ENCODE measurements at places on chromosomes 4 and X.
A peak's percentile ranks its signal among the peaks of the same experiment; 100 is the strongest.

- H3K4me3 ChIP-seq, result no peak overlapping the region
- no peaks in the 10 kb centered on the region for H3K27me3 ChIP-seq
- no peak for DNase-seq
- H3K4me1 ChIP-seq, result peaks cover 32% of the 10 kb centered on the region
- H3K27ac ChIP-seq, result no peak overlapping the region
Observed at GRCh38 chr4:16196482-16197393, 29.5 kb downstream of the TAPT1 start.

DNA sequence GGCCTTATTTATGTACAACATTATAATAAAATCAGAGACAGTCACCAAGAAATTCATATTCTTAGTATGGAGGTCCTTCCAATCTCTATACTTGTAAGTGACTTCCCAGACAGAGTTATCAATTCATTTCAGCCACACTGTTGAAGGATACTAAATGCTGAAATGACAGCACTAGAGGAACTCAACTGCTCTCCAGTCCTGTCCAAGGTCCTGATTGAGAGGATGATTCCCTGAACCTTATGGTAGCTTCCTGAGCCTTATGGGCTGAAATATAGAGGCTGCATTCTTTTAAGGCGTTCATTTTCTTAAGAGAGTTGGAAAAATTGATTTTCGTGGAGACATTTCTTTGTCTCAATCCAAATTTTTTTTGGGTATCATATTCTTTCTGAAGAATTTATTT, 205.9 kb downstream of the TLL1 start:
- H3K4me3 ChIP-seq, result no peak overlapping the region
- no peaks in the 10 kb centered on the region for H3K27me3 ChIP-seq
- no peak overlapping the region for H3K27ac ChIP-seq
- no peaks in the 10 kb centered on the region for H3K36me3 ChIP-seq
- no peak for DNase-seq

DNA sequence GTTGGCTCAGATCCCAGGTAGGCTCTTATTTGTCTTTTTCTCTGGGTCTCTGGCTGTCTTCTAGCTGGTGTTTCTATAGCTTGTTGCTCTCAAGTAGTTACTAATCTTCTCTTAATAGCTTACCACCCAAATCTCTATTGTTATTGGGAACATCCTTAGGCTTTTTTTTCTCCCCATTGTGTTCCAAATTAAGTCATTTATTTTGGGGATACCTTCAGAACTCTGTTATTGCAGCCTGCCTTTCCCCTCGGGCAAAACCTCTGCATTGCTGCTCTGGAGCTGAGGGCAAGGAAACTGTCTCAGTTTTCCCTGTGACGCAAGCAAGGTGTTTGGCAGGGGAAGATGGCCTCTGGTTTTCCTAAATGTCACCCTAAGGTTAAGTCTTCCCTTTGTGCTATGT, 338.1 kb upstream of the ZCCHC13 start:
- peaks cover under 1% of the 10 kb centered on the region for H3K36me3 ChIP-seq
- H3K27me3 ChIP-seq, result no peaks in the 10 kb centered on the region
- no peak for DNase-seq
- H3K27ac ChIP-seq, result no peak overlapping the region

DNA sequence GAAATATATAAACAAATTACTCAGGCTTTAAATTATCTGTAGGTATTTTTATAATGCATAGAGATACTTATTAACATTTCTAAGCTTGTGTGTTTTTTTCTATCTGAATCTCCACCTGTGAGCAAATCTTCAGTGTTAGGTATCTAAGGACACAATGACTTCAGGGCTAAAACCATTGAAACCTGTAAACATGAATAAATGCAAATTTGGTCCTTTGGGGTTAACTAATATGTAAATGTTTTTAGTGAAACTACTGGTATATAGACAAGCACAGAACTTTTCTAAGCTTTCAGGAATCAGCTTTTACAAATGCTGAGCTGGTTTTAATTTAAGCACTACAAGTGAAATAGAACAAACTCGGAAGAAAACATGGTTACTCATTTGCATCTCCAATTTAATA, 147.9 kb downstream of the FBXO8 start:
- no peak overlapping the region for H3K4me3 ChIP-seq
- peaks cover 4% of the 10 kb centered on the region for H3K27me3 ChIP-seq
- no peaks in the 10 kb centered on the region for H3K4me1 ChIP-seq
- no peaks in the 10 kb centered on the region for H3K36me3 ChIP-seq

DNA sequence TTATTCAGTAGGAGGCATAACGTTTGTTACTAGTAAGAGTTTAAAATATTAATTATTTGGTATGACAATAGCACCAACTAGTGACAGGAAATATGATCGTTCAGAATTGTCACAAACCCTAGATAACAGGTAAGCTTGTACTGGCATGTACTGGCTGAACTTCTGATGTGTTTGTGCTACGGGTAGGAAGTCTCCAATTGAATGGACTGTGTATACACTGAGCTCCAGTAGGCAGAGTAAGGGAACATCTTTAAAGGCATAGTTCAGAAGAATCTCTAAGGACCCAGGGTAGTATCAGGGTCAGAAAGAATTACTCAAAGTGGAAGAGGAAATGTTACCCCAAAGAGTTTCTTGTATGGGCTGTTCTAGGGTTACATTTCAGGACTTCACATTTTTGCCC, 230.4 kb downstream of the EDA2R start:
- H3K27ac ChIP-seq, result no peak overlapping the region
- H3K4me1 ChIP-seq, result no peaks in the 10 kb centered on the region
- no peak overlapping the region for H3K4me3 ChIP-seq

DNA sequence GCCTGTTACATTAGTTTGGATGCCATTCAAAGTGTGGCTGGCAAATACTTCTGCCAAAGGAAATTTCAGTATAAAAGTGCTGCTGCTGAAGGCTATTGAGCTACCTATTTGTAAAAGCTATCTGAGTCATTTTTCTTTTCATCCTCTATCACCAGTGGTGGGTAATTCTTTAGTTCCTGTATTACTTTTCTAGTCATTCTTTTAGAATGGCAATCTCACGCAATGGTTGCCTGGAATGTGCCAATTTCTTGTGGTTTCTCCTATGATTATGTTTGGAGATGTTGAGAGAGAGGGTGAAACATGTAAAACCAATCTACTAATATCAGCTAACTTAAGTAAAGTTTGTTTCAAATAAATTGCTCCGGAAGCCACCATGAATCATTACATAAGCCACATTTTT, 685.0 kb downstream of the RAPGEF2 start:
- H3K27ac ChIP-seq, result no peak overlapping the region
- no peaks in the 10 kb centered on the region for H3K36me3 ChIP-seq
- H3K27me3 ChIP-seq, result peaks cover 3% of the 10 kb centered on the region
- no peak for DNase-seq

GRCh38 chrX:9789555-9789954, 3.3 kb downstream of the SHROOM2 start:
- no peak overlapping the region for H3K4me3 ChIP-seq
- DNase-seq, result no peak
- H3K36me3 ChIP-seq, result no peaks in the 10 kb centered on the region
- H3K4me1 ChIP-seq, result no peaks in the 10 kb centered on the region
- H3K27me3 ChIP-seq, result peaks cover 8% of the 10 kb centered on the region

GRCh38 chr4:73917081-73917501, 47.9 kb downstream of the CXCL1 start:
- H3K27me3 ChIP-seq, result peaks cover 2% of the 10 kb centered on the region
- no peaks in the 10 kb centered on the region for H3K36me3 ChIP-seq
- DNase-seq, result no peak
- H3K4me1 ChIP-seq, result no peaks in the 10 kb centered on the region

DNA sequence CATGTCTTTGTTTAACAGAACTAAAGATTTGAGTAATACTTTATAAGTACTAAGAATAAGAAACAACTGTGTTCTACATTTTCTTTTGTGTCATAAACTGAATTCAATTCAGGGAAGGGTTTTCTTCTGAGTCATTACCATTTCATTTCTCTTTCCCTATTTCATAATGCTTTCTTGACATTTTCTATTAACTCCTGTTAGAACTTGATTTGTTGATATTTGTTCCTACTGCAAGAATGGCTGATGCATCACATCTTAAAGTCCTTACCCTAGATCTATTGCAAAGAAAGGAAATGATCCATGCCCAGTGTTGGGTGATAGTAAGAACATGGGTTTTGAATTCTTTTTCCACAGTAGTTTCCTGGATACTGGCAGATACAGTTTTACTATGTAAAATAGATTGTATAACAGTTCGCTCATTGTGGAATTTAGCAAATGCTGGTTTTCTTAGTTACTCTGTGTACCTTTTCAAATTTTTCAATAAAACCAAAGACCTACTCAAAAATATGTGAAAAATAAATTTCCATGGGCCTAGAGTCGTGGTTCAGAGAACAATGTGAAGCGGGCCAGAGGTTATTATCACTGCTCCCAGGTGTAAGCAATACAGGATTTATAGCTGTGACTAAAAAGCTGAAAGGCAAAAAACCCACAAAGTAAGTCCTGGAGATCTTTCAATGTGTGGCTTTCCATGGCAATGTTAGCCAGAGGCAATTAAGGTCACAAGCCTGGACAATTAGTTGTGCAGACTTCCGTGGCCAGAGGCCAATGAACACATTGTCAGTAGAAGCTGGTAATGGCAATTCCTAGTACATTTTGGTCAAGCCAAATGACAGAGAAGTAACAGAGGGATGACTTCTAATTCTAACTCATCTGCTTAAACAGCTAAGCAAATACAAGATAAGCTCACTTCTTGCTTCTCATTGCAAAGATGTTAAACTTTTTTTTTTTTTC, 127.3 kb upstream of the FAT4 start:
- no peak overlapping the region for H3K4me3 ChIP-seq
- no peak overlapping the region for H3K27ac ChIP-seq
- no peak for DNase-seq
- H3K4me1 ChIP-seq, result no peaks in the 10 kb centered on the region

DNA sequence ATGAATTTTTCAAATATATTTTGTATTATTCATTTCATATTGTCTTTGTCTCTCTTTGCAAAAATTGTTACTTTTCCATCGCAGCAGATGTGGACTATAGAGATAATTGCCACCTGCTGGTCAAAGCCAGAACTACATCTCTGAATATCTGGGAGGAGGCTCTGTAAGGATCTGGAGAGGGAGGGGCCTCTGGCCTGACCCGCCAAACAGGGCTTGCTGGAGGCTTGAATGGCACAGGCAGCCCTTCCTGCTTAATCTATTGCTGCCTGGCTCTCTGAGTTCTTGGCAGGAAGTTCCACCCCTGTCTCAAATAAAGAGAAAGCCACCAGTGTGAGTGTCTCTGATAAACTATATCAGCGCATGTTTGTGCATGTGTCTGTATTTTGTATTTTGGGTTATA, 132.4 kb downstream of the ZMAT1 start:
- peak; percentile 73 for DNase-seq
- peaks cover 1% of the 10 kb centered on the region for H3K27me3 ChIP-seq
- H3K27ac ChIP-seq, result no peak overlapping the region
- peaks cover 10% of the 10 kb centered on the region for H3K4me1 ChIP-seq
- H3K36me3 ChIP-seq, result no peaks in the 10 kb centered on the region

DNA sequence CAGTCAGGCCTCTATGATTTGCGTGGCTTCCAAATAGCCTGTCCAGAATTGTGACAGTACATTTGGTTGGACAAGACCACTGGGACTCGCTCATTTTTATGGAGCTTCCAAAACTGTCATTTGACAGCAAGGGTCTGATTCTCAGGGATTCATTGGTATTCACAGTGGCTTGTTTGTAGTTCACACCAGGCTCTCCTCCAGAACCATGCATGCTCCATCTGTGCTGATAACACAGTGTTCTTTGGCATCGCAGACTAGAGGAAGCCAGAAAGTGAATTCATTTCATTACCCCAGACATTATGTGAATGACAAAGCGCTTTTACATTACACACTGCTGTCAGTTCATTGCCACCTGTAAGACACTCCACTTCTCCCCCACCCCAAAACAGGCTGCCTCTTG, 208.3 kb downstream of the ARHGAP10 start:
- peak overlapping the region; percentile 55 for H3K27ac ChIP-seq
- DNase-seq, result no peak
- no peak overlapping the region for H3K4me3 ChIP-seq
- H3K4me1 ChIP-seq, result peaks cover 48% of the 10 kb centered on the region
- H3K27me3 ChIP-seq, result peaks cover 4% of the 10 kb centered on the region

DNA sequence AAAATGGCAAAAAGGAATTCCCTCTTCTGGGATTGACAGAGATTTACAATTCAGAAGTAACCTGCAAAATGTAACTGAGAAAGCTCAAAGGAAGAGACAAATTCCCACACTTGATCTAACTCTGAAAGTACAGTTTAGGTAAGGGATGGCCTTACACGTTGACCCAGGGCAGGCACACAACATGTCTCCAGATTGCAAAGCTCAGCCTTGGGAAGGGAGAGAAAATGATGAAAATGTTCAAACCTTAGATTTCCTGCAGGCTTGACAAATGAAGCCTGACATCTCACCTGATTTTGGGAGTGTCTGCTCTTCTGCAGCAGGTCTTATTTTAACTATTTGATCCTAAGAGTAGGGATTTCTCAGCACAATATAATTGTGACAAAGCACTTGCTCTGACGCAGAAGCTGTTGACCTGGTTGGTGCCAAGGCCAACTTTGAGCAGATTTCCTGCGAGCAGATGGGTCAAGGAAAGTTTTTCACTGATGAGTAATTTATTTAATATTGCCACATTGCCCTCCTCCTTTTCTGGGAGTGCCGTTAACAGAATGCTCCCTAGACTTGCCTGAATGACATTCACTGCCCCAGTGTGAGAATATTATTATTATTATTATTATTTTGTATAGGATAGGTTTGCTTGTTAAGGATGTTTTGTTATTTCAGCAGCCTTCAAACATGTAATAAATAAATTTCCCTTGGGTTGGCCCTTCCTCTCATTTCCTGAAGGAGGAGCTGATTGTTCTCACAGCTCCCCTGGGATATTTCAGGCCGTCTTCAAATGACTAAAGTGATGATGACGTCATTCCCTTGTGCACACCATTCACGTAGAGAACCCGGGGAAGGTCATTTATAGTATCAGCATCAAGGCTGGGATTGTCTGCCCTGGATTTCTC, 157.1 kb downstream of the VEGFC start:
- DNase-seq, result no peak
- no peak overlapping the region for H3K27ac ChIP-seq
- H3K4me3 ChIP-seq, result no peak overlapping the region
- H3K36me3 ChIP-seq, result no peaks in the 10 kb centered on the region
- H3K4me1 ChIP-seq, result no peaks in the 10 kb centered on the region
- H3K27me3 ChIP-seq, result no peaks in the 10 kb centered on the region

DNA sequence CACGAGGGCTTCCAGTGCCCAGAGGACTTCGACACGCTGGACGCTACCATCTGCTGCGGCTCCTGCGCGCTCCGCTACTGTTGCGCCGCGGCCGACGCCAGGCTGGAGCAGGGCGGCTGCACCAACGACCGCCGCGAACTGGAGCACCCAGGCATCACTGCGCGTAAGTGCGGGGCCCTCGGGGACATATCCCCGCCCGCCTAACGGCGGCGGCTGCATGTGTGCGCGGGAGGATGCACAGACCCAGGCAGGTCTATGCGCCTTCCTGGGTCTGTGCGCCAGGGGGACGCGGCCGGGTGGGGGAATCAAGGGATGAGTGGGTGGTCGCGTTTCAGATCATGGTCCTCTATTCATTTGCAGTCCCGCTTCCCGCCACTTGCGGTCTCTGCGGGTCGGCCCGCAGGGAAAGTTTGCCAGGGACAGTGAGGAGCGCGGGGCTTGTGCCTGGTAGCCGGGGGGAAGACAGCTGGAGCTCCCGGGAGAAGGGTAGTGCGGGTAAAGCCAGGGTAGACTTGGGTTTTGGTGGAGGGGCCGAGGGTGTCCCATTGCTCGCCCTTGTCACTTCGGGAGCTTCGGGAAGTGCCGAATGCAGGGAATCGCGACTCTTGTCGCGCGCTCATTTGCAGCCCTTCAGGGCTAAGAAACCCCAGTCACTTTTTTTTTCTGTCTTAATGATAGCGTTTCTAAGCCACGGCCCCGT, 1.0 kb downstream of the SHISA3 start:
- no peak for DNase-seq
- peaks cover 30% of the 10 kb centered on the region for H3K4me1 ChIP-seq
- no peak overlapping the region for H3K27ac ChIP-seq
- H3K36me3 ChIP-seq, result no peaks in the 10 kb centered on the region
